Activated CD4-positive, alpha-beta T cell treated with anti-CD3 and anti-CD28 coated beads, Interleukin-2, amount 10 ng/mL, durations not matched to agents 7 days and 5 days (primary cell): ENCODE measurements at places on chromosomes 2 and 18. TPM values are rescaled to one million over a fixed set of nuclear protein-coding genes. Genes with fewer than 3 reads are reported as not detected.
A peak's percentile ranks its signal among the peaks of the same experiment; 100 is the strongest.

The GALNT5 gene
- not detected for total RNA-seq

The SLC4A3 gene
- not detected for total RNA-seq

The ARHGAP15 gene
- 197 TPM for total RNA-seq

The ORC4 gene
- total RNA-seq, result 38.5 TPM

The GALR1 gene
- not detected for total RNA-seq

DNA sequence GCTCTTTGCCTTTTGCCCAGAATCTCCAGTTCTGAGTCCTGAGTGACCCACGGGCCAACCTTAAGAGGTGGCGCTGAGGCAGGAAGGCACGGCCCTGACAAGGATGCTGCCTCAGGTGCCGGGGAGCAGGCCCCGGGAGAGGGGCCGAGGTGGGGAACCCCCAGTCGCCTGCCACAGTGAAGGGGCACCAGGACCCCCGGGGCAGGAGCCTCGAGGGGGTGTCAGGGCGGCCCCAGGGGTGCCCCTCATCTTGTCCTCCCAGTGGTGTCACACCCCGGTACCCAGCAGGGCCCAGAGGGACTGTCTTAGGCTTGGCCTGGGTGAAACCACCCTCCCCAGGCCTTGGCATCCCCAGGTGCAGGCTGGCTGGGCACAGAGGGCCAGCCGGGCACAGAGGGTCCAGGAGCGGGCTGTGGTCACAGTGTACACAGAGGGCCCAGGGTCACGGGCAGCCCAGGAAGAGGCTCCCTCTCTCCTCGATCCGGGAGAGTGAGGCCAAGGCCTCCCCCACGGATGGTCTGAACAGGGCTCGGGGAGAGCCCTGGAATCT, 1.0 kb downstream of the PDCD1 start:
- H3K27me3 ChIP-seq, result no peaks in the 10 kb centered on the region
- no peak for DNase-seq
- H3K4me1 ChIP-seq, result peaks cover 30% of the 10 kb centered on the region
- no peaks in the 10 kb centered on the region for H3K36me3 ChIP-seq
- peak overlapping the region; percentile 55 for H3K4me3 ChIP-seq

- DNase-seq, result no peak
- H3K27ac ChIP-seq, result no peak overlapping the region
- H3K27me3 ChIP-seq, result no peaks in the 10 kb centered on the region
- no peak overlapping the region for H3K4me3 ChIP-seq
Observed at GRCh38 chr2:132595693-132596092, 74.3 kb downstream of the LYPD1 start.

DNA sequence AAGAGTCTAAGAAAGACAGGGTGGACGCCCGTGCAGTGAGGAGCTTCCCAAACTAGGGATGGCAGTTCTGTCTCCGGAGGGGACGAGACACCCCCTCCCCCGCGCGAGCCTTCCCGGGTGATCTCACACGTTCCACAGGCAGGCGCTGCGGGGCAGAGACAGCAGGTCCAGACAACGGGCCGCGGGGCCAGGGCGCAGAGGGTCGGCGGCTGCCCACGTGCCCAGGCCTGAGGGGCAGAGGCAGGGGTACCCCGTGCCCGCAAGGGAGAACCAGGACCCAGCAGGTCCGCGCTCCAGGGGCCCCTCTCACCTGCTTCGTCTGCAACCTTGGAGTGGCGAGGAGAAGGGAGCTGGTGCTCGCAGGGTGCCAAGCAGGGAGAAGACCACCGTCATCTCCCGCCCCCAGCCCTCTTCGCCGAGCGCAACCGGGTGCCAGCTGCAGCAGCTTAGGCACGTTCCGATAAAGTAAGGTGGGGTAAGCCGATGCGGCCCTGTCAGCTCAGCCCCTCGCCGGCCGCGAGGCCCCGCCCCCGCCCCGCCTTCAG, at the start of gene GPR155:
Gene GPR155 (minus strand): TSS at position 467 of the 545 bp plus-strand sequence. CDS start 5,073 bp downstream, outside the sequence.
- H3K27ac ChIP-seq, result peak within 1 kb of the TSS; percentile 91
- no peaks in the 10 kb centered on the region for H3K27me3 ChIP-seq
- DNase-seq, result peak; percentile 48
- peaks cover 62% of the 10 kb centered on the region for H3K4me1 ChIP-seq

- no peak overlapping the region for H3K4me3 ChIP-seq
- DNase-seq, result no peak
- H3K27ac ChIP-seq, result no peak overlapping the region
- no peaks in the 10 kb centered on the region for H3K36me3 ChIP-seq
- H3K27me3 ChIP-seq, result no peaks in the 10 kb centered on the region
Observed at GRCh38 chr2:96532641-96533291, 3.8 kb upstream of the ARID5A start.

DNA sequence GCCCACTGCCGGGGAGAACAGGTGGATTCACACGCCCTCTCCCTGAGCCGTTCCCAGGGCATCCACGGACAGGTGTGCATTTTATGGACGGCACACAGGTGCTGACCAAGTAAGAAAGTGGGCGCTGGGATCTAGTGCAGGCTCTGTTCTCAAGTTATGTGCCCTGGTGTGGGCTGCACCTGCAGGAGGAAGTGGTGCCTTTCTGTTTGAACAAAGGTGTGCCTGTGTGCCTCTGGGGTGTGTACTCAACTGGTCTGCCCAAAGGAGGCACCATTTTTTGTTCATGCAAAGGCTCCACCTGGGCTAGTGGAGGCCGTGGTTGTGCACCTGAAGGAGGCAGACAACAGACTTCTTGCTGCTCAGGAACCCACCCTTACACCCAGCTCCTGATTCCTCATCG, 88.2 kb upstream of the HK2 start:
- no peaks in the 10 kb centered on the region for H3K4me1 ChIP-seq
- H3K4me3 ChIP-seq, result no peak overlapping the region
- H3K36me3 ChIP-seq, result no peaks in the 10 kb centered on the region
- H3K27me3 ChIP-seq, result no peaks in the 10 kb centered on the region
